A549 treated with RU486 at 1 μM for 4 hours (cell line): ENCODE measurements at places on chromosomes 4 and X. TPM values are rescaled to one million over a fixed set of nuclear protein-coding genes. Genes with fewer than 3 reads are reported as not detected.

Gene XG
- not detected in 5 replicates for total RNA-seq

Gene PRR32
- total RNA-seq, result not detected in 5 replicates

Gene MAGEH1
- total RNA-seq, result 6.2 to 7.9 TPM (median 6.7 TPM) in 5 replicates

Gene PABPC5
- 0.03 TPM in 1 of 5 replicates, not detected in the others for total RNA-seq

Gene RBMX
- total RNA-seq, result 207 to 307 TPM (median 232 TPM) in 5 replicates

Gene FAM9C
- not detected in 5 replicates for total RNA-seq

Gene CENPVL2
- not detected in 5 replicates for total RNA-seq

Gene RHOXF1
- total RNA-seq, result not detected in 5 replicates

Gene AR
- 2.8 to 3.8 TPM (median 3.6 TPM) in 5 replicates for total RNA-seq

Gene LDB2
- not detected in 5 replicates for total RNA-seq

Gene CCSER1
- not detected in 5 replicates for total RNA-seq

Gene SLC39A8
- 5.9 to 11.7 TPM (median 11.5 TPM) in 5 replicates for total RNA-seq

Gene RTL9
- total RNA-seq, result 0.03 to 0.08 TPM (median 0.06 TPM) in 5 replicates

Gene DRP2
- total RNA-seq, result 0.10 to 0.21 TPM (median 0.18 TPM) in 5 replicates

Gene SCML1
- 4.9 to 7.3 TPM (median 6.6 TPM) in 5 replicates for total RNA-seq

Gene PNCK
- 0.16 to 2.0 TPM (median 0.49 TPM) in 4 of 5 replicates, not detected in the other for total RNA-seq

Gene ASB9
- total RNA-seq, result 19.5 to 25.1 TPM (median 20.8 TPM) in 5 replicates

Gene HNRNPH2
- 45.5 to 67.1 TPM (median 62.0 TPM) in 5 replicates for total RNA-seq

Gene LEF1
- total RNA-seq, result 0.10 TPM in 1 of 5 replicates, not detected in the others

Gene GLRA3
- total RNA-seq, result not detected in 5 replicates

Gene NPY2R
- total RNA-seq, result 0.05 to 0.09 TPM (median 0.05 TPM) in 3 of 5 replicates, not detected in the others

Gene TMSB15C
- total RNA-seq, result 0.07 to 0.47 TPM (median 0.23 TPM) in 4 of 5 replicates, not detected in the other

Gene AFP
- 1.7 to 13.1 TPM (median 2.3 TPM) in 5 replicates for total RNA-seq

Gene GAGE12C
- not detected in 5 replicates for total RNA-seq

Gene RAB33A
- 0.21 to 0.32 TPM (median 0.27 TPM) in 5 replicates for total RNA-seq

Gene NDST4
- total RNA-seq, result not detected in 5 replicates

Gene SLC16A2
- total RNA-seq, result 24.6 to 29.4 TPM (median 26.4 TPM) in 5 replicates

Gene DCAF8L2
- total RNA-seq, result not detected in 5 replicates

Gene ZMAT1
- total RNA-seq, result 0.06 TPM in 1 of 5 replicates, not detected in the others

Gene RBM3
- 305 to 526 TPM (median 363 TPM) in 5 replicates for total RNA-seq

Gene NOX1
- total RNA-seq, result 0.07 to 0.12 TPM in 2 of 5 replicates, not detected in the others

Gene VCX
- total RNA-seq, result not detected in 5 replicates

Gene MTTP
- 0.22 TPM in 1 of 5 replicates, not detected in the others for total RNA-seq

Gene HMX1
- total RNA-seq, result 0.14 to 0.17 TPM (median 0.16 TPM) in 4 of 5 replicates, not detected in the other

Gene ANXA10
- 2.3 to 4.1 TPM (median 3.4 TPM) in 5 replicates for total RNA-seq

Gene SATL1
- total RNA-seq, result not detected in 5 replicates

Gene ZNF185
- 6.2 to 7.2 TPM (median 6.6 TPM) in 5 replicates for total RNA-seq

Gene UGT8
- total RNA-seq, result 0.13 to 0.25 TPM (median 0.17 TPM) in 5 replicates

Gene TBC1D9
- total RNA-seq, result 5.2 to 8.8 TPM (median 8.4 TPM) in 5 replicates

Gene KLB
- total RNA-seq, result 0.06 to 0.18 TPM (median 0.13 TPM) in 5 replicates

Gene RASSF6
- 0.54 to 1.1 TPM (median 0.90 TPM) in 5 replicates for total RNA-seq

Gene FSTL5
- 0.06 TPM in 1 of 5 replicates, not detected in the others for total RNA-seq

Gene MAGEC3
- not detected in 5 replicates for total RNA-seq

Gene COX7B2
- total RNA-seq, result not detected in 5 replicates

Gene SLC6A14
- total RNA-seq, result 0.02 TPM in 2 of 5 replicates, not detected in the others

Gene PNMA5
- total RNA-seq, result not detected in 5 replicates
